ENCODE measurements at places on chromosomes 16 and 17. TPM values are rescaled to one million over a fixed set of nuclear protein-coding genes. Genes with fewer than 3 reads are reported as not detected.

The SRL gene
- total RNA-seq, result 0.04 TPM

The HBQ1 gene
- 6.1 TPM for total RNA-seq

The CNGB1 gene
- total RNA-seq, result 0.06 TPM

The KCNH4 gene
- total RNA-seq, result 0.29 TPM

The DNAH9 gene
- total RNA-seq, result 0.13 TPM

The TNS4 gene
- 271 TPM for total RNA-seq

The NUPR1 gene
- 19.3 TPM for total RNA-seq

The ROGDI gene
- 15.5 TPM for total RNA-seq

The TEKT5 gene
- 0.17 TPM for total RNA-seq

The DBNDD1 gene
- total RNA-seq, result 59.3 TPM

The C1QTNF8 gene
- 0.05 TPM for total RNA-seq

The GPS1 gene
- total RNA-seq, result 98.9 TPM

The KRT36 gene
- not detected for total RNA-seq

The OR1A1 gene
- not detected for total RNA-seq

The HSF5 gene
- not detected for total RNA-seq

The SPN gene
- not detected for total RNA-seq

The CFAP97D1 gene
- total RNA-seq, result 0.07 TPM

The RUNDC3A gene
- 1.1 TPM for total RNA-seq

The CES5A gene
- not detected for total RNA-seq

The PERCC1 gene
- total RNA-seq, result not detected

The TMEM97 gene
- 55.8 TPM for total RNA-seq

The SLC16A6 gene
- 0.49 TPM for total RNA-seq

The C17orf78 gene
- total RNA-seq, result not detected

The KRT20 gene
- 0.18 TPM for total RNA-seq

The SMIM36 gene
- not detected for total RNA-seq

The VAT1 gene
- total RNA-seq, result 244 TPM

The ABCA8 gene
- 0.61 TPM for total RNA-seq

The TMEM238L gene
- not detected for total RNA-seq

The KRTAP17-1 gene
- total RNA-seq, result not detected

The CRHR1 gene
- total RNA-seq, result 0.07 TPM

The ITGAX gene
- total RNA-seq, result 0.82 TPM

The C16orf96 gene
- 0.06 TPM for total RNA-seq

The CIBAR2 gene
- not detected for total RNA-seq

The MT1G gene
- not detected for total RNA-seq
